SW480 (cell line): ENCODE measurements at places on chromosomes 4 and X.

DNA sequence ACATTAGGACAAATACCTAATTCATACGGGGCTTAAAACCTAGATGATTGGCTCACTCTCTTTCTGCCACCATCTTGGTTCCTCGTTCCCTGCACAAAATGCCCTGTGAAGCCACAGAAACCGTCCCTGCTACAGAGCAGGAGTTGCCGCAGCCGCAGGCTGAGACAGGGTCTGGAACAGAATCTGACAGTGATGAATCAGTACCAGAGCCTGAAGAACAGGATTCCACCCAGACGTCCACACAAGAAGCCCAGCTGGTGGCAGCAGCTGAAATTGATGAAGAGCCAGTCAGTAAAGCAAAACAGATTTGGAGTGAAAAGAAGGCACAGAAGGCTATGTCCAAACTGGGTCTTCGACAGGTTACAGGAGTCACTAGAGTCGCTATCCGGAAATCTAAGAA is 34.3 kb downstream of the TRIM61 start:
- DNase-seq: no peak

GRCh38 chrX:39296472-39296871 is 495.2 kb downstream of the MID1IP1 start:
- DNase-seq: no peak

GRCh38 chr4:28009541-28009940 is 1148.9 kb downstream of the STIM2 start:
- no peak for DNase-seq

GRCh38 chrX:52138830-52139544 is 45.7 kb upstream of the MAGED4 start:
- no peak for DNase-seq

- no peak for DNase-seq
Observed at GRCh38 chr4:11469650-11470437, 41.1 kb upstream of the HS3ST1 start.

- DNase-seq: no peak
Observed at GRCh38 chrX:152842772-152843338, 12.0 kb downstream of the NSDHL start.

GRCh38 chr4:185925910-185926360 is 113.9 kb upstream of the SORBS2 start:
- DNase-seq: no peak

DNA sequence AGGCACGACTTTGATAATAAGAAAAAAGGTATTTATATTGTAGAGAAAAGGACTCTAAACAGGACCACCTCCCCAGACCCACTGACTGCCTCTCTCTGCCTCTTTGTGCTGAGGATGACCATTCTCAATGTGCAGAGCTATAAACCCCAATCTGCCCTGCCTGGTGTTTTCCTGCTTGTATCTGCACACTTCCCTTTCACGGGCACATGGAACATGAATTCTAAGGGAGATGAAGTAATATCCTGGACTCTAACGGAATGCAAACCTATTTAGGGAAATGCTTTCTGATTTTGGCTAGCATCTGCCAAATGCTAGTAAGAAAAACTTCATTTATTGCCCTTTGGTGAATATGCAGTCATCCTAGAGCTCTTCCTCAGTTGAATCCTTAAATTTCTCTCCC is 2.4 kb downstream of the DIPK2B start:
- DNase-seq: no peak

GRCh38 chr4:18209448-18209847 is 187.9 kb upstream of the LCORL start:
- DNase-seq: no peak

DNA sequence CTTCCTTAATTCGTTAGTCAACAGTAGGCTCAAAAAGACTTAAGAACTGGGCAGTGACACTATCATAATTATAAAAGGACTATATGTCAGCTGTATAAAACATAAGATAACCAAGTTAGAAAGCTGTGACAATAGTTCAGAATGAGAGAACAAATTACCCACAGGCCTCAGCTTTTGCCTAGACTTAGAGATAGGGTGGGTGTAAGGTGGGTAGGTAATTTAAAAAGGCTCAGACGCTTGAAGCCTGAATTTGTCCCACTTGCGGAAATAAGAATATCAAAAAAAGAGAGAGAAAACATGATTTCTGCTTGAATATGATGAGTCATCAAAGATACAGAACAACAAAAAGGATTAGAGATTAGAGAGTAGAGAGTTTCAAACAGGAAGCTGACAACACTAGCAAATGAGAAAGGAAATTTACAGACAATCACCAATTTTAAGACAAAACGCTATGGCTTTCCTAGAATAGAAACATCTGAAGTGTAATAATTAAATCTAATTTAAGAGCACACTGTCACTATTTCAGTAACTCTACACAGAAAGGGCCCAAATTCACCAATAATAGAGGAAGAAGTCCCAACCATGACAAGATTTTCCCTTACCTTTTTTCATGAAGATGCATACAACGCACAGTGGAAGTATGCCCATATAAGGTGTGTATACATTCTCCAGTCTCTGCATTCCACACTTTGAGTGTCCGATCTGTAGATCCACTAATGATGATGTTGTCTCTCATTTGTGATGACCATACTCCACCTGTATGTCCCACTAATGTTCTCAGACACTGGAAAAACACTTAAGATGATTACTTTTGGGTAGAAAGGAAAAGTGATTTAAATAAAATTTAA is 208.1 kb downstream of the FBXW7 start:
- DNase-seq: no peak

- no peak for DNase-seq
Observed at GRCh38 chrX:133660281-133660680, 245.0 kb upstream of the GPC4 start.

- DNase-seq: no peak
Observed at GRCh38 chrX:150198776-150199175, 164.3 kb upstream of the MAMLD1 start.

- no peak for DNase-seq
Observed at GRCh38 chr4:138977524-138977923, 38.1 kb upstream of the NOCT start.

DNA sequence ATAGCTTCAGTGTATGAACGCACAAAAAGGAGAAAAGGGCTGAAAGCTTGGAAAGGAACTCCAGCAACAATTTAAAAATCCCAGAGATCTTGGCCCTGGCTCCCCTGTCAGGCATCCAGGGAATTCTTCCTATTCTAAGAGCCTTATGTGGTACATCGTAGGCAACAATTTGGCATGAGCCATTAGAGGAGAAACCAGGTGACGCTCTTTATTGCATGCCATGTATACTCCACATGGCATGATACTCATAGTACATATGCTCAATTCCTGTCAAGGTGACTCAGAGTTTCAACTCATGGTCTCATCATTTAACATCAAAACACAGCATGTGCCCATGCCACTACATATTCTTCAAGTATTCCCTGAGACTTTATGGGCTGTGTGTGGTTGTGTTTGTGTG is 191.3 kb downstream of the OR13H1 start:
- no peak for DNase-seq

- no peak for DNase-seq
Observed at GRCh38 chrX:41634284-41634683, 54.5 kb upstream of the GPR34 start.

DNA sequence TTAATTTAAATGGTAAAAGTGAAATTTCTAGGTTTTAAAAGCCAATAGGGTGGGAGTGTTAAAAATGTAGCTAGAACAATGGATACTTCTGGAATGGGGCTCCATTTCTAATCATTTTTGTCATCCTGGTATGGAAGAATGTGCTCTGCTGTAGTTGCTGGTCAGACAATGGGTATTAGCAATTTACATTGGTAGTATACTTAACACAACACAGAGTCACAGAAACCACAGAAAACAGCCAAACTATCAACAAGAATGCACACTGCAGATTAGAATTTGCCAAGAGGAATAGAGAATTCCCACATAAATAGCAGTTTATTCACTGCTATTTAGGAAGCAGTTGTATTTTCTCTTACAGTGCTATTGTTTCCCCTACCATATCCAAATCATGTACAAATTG is 319.6 kb downstream of the PPP3CA start:
- DNase-seq: no peak

DNA sequence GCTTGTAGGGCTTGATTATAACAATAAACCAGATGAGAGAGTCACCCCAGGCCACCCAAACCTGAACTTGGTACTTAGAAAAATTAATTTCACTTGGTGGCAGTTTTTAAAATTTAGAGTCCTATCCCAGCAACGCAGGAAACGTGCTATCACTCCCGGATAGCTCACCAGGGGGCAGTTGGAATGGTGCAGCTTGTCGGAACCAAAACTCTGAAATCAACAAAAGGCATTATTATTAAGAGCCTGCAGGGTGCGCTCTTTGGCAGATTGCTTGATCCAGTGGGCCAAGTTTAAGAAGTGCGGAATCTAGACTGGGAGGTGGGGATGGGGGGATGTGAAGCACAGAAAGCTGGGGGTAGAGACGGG is 2.4 kb downstream of the FRAS1 start:
- peak; percentile 81 for DNase-seq

GRCh38 chr4:8554555-8555100 is 25.6 kb upstream of the GPR78 start:
- no peak for DNase-seq

- no peak for DNase-seq
Observed at GRCh38 chr4:39020130-39020529, 12.1 kb downstream of the TMEM156 start.

GRCh38 chr4:15376145-15376544 is 51.7 kb upstream of the C1QTNF7 start:
- no peak for DNase-seq

GRCh38 chrX:16457239-16457638 is 192.7 kb upstream of the S100G start:
- no peak for DNase-seq

DNA sequence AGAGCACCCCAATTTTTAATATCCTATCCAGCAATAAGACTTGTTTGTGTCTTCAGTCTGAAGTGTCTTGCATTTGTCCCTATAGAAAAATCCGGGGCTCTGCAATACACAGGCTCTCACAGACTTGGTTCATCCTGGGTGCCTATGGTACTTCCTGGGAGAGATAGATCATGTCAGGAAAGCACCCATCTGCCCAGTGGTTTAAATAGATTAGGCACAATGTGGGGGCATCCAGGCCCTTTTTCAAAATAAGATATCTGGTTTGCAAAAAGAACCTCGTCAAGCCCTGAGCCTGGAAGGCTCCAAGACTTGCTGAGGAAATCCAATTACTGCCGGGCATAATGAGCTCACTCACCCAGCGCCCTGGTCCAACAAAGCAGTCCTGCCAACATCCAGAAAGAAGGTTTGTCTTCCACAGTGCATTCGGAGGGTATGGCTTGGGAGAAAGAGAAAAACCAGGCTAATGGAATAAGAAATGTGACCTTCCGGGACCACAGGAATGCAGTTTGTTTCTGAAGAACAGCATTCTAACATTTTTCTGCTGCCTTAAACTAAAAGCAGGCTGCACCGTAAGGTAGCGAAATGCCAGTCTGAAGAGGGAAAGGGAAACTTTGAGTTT is 11.6 kb downstream of the JAKMIP1 start:
- DNase-seq: no peak

DNA sequence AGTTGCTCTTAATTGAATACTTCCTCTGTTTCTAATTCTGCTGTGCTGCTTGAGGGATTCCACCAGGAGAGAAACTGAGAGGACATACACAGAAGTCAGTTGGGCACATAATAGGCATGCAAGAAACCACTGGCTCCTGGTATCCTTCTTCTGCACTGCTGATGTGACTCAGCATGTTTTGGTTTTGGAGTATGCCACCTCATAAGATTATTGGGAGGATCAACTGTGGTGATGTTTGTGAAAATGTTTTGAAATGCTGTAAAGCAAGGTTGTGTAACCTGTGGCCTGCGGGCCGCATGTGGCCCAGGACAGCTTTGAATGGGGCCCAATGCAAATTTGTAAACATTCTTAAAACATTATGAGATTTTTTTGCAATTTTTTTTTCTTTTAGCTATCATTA is 119.6 kb downstream of the GATB start:
- DNase-seq: no peak

GRCh38 chr4:158065176-158065575 is 107.6 kb downstream of the GASK1B start:
- no peak for DNase-seq

GRCh38 chr4:175457956-175458355 is 354.1 kb downstream of the GPM6A start:
- no peak for DNase-seq

GRCh38 chr4:56677711-56678110 is 3.4 kb downstream of the HOPX start:
- no peak for DNase-seq

- DNase-seq: no peak
Observed at GRCh38 chr4:111064342-111064993, 441.6 kb upstream of the PITX2 start.

DNA sequence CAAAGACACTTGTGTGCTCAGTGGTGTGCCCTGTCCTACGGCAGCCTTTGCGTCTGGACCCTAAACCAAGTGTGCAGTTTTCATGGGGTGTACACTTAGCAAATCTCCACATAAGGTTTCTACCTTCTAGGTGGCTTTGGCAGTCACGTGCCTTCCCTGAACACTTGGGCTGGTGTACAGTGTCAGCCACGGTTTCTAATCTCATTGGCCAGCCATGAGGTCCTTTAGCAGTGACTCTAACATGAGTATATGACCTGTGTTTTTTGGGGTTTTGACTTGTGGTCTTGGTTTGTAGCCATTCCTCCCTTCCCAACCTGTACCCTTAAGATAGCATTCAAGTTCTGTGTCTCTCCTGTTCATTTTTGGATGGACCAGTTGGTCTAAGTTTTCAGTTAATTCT is 76.3 kb downstream of the PTTG2 start:
- no peak for DNase-seq

DNA sequence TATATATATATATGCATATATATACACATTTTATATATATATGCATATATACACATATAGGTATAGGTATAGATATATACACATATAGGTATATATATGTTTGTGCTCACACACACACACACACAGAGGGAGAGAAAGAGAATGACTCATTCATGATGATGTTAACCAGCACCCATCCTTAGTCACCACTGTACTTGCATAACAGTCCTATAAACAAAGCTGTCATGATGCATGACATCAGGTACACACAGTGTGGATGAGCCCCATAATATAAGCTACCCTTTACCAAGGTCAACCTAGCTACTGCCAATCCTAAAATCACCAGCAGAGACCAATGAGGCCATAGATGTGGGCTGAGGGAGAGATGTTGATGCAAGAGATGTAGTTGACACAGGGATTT is 1408.0 kb downstream of the RAPGEF2 start:
- DNase-seq: no peak

DNA sequence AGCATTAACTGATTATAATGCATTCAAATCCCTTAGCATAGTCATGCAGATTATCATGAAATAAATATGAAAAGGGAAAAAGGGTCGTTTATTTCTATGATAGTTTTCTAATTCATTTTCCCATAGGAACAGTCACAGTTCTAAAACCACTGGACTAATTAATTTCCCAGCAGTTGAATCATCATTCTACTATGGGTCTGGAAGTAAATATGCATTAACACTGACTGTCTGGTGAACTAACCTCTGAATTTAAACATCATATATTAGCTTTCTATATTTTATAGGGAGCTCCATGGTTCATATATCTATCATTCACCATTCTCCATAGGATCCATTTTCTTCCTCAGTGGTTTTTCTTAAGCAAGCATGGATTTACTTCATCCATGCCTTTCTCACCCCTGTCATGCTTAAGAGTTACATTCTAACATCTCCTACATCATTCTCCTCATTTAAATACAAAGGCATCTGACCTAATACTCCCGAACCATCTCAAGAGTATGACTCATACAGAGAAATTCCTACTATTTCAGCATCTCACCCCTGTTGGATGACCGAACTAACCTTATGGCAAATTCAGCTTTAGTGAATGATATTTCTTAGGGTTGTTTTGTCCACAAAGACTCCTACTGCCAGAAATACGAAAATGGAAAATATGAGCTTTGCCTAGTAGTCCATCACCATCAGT is 198.7 kb upstream of the ADAMTS3 start:
- no peak for DNase-seq
